GM12865 (cell line): ENCODE measurements at places on chromosomes 16 and 17.

DNA sequence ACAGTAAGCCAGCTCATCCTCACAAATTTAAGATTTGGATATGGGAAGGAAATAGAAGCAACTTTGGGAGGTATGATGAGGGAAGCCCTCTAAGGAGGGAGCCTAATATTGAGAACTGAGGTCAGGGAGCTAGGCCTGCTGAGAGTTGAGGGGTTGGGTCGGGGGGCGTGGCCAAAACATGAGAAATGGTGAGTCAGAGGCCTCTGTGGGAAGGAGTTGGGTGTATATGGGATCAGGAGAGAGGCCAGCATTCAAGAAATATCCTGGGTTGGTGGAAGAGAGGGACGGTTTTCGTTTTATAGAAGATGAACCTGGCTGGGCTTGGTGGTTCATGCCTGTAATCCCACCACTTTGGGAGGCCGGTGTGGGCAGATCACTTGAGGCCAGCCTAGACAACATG lies 48.4 kb downstream of the CLEC16A start:
- DNase-seq: no peak

DNA sequence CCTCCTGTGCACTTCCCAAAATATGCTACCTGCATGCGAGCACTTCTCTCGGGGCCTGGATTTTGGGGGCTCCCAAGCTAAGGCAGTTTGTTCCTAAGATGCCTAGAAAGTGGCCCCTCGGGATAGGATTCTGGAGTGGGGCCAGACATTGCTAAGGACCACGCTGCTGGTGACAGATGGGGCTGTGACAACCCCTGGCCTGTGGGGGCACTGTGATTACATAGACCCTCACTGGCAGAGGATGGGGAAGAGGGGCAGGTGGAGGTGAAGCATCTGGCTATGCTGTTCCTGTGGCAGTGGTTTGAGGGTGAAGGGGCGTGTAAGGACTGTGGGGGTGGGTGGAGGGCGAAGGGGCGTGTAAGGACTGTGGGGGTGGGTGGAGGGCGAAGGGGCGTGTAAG lies 128.4 kb downstream of the ENGASE start:
- no peak for DNase-seq

GRCh38 chr17:79757140-79757745 lies 20.7 kb upstream of the CBX2 start:
- no peak for DNase-seq

- DNase-seq: no peak
Measured at GRCh38 chr17:43217614-43218087, 6.0 kb downstream of the TMEM106A start.

DNA sequence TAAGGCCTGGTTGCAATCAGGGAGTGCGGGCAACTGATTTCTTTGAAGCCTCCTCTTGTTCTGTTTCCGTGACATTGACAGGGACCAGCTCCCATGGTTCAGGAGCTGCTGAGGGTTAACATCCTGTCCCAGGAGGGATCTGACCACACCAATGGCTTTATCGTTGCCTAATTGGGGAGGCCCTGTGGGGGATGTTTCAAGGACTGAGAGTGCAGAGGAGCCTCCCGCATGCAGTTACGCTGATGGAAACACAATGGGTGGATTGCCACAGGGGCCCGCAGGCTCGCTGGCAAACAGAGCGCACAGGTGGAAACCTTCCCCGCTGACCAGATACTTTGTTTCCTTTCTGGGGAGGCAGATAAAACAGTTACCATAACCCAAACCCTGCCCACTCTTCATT lies 23.8 kb upstream of the ABCC1 start:
- no peak for DNase-seq

DNA sequence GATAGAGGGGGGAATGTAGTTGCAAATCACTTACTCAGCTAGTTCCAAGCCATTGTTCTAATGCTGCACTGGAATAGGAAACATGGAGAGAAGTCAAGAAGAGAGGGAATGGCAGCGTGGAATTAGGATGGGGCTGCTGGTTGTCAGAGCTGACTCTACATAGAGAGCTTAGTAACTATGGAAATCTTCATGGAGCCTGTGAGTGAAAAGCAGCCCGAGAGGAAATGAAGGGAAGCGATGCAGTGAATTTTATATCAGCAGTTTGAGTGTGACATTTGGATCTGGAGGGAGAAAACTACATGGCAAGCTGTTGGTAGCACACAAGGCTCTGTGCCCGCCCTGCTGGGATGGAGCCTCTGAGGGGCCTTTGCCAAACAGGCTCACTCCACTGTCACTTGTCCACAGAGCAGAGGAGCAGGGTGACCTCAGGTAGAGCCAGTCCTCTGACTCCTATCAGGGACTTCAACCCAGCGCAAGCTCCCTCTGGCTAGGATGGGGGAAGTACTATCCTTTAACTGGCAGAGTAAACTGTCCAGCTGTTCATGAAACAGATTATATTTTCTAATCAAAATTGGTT lies 27.9 kb upstream of the PMFBP1 start:
- DNase-seq: no peak

GRCh38 chr17:68238164-68238870 lies 9.5 kb upstream of the AMZ2 start:
- DNase-seq: peak; percentile 41

GRCh38 chr17:21379080-21379711 lies 3.0 kb downstream of the KCNJ12 start:
- no peak for DNase-seq

DNA sequence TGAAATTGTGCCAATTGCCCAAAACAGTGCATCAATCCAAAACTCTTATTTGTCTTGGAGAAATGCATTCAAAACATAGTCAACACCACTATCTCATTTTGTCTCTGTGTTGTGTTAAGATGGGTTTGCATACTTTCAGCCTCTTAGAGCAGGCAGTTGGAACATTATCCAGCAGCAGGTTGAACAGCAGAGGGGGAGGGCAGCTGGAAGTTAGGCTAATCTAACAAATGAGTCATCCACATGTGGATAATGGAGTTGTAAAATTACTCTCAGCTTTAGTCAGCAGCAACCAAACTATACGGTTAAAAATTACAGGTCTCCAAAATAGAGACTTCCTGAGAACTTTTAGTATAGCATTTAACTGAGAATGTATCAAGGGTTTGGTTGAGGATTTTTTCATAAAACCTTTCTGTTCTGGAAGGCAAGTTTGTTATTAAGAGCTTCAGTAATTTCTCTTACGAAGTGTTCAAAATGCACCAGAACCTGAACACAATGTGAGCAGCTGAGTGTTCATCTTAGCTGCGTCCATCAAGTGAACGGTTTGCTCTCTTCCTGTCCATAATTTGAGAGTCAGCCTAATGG lies 46.3 kb downstream of the PRKCA start:
- no peak for DNase-seq

DNA sequence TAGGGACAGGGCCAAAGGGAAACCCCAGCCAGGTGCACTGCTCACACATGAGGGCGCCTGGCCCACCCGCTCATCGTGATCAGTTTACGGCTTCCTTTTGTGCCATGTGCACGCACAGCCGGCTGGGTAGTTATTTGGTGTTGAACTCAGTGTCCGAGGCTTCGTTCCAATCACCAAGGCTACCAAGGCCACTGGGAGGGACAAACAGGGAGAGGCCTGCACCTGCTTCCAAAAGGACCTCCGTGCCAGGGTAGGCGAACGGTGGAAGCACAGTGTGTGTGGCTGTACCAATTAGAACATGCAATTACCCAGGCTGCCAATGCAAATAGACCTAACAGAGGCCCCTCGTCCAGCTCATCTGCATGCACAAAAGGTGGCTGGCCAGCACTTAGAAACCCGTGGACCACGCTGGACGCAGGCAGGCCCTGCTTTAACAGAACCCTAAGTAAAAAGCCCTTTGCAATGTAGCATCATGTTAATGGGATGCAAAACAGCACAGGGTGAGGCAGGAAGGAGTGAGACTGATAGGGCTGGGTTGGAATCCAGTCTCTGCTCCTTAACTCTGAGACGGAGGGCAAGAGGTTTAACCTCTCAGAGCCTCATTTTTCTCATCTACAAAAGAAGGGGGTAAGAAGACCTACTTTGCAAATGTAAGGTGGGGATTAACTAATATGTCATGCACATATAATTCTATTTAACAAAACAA lies 204.0 kb downstream of the XYLT1 start:
- no peak for DNase-seq

GRCh38 chr17:29225396-29225795 lies 21.3 kb upstream of the CRYBA1 start:
- peak; percentile 28 for DNase-seq
